Stimulated activated CD8-positive, alpha-beta memory T cell treated with anti-CD3 and anti-CD28 coated beads, Interleukin-4, amount 100 ng/mL, for 24 hours (primary cell): ENCODE measurements at places on chromosomes 16 and 17.

DNA sequence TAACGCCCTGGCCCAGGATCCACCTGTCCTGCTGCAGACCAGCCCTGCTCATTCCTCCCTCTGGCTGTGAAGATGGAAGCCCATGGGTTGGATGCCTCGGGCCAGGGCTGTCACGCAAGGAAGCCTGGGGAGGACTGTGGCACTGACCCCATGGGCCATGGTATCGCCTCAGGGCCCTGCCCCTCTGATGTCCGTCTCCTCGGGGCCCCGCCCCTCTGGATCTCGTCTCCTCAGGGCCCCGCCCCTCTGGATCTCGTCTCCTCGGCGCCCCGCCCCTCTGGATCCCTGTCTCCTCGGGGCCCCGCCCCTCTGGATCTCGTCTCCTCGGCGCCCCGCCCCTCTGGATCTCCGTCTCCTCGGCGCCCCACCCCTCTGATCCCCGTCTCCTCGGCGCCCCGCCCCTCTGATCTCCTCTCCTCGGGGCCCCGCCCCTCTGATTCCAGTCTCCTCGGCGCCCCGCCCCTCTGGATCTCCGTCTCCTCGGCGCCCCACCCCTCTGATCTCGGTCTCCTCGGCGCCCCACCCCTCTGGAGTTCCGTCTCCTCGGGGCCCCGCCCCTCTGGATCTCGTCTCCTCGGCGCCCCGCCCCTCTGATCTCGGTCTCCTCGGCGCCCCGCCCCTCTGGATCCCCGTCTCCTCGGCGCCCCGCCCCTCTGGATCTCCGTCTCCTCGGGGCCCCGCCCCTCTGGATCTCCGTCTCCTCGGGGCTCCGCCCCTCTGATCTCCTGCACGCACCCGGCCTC is 24.0 kb downstream of the METRNL start:
- no peak for DNase-seq

DNA sequence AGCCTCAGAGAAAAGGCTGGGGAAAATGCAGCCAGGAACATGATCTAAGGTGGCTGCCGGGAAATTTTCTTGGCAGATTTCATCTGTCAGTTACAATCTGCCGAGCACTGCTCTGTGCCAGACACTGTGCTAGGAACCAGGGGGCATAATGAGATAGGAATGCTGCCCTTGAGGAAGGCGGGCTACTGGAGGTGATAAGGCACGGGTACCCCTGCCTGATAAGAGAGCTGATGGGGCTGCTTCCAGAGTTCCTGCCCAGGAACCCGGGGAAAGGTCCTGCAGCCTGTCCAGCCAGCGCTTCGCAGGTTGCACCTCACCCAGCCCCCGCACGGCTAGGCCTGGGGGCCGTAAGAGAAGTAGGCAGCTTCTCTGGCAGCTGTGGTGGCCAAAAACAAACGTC is 3.1 kb downstream of the SCNN1G start:
- no peak for DNase-seq

GRCh38 chr17:596763-597644 is 117.6 kb downstream of the VPS53 start:
- DNase-seq: peak; percentile 25

DNA sequence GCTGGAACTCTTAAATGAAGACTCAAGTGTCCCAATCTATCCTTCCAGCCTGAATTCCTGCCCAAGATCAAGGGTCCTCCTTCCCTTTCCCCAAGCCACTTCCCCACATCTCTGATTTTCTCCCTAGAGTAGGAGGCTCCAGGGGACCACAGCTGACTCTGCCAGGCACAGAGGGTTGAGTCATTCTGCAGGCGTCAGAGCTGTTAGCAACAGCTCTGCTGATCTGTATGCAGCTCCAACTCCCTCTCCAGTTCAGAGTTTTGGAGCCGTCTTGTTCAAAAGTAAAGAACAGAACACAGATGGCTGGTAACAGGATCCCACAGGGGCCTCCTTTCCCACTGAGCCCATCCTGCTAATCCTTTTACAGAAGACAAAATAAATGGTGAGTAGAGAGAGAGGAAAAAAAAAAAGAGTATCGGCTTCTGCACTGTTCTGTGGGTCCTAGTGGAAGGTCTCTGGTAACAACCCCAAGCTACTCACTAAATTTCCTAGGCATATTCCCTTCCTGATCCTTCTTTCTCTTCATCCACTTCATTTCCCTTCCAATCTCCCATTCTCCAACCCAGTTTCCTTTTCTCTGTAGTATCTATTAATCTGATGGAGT is 13.4 kb upstream of the TAOK1 start:
- no peak for DNase-seq

DNA sequence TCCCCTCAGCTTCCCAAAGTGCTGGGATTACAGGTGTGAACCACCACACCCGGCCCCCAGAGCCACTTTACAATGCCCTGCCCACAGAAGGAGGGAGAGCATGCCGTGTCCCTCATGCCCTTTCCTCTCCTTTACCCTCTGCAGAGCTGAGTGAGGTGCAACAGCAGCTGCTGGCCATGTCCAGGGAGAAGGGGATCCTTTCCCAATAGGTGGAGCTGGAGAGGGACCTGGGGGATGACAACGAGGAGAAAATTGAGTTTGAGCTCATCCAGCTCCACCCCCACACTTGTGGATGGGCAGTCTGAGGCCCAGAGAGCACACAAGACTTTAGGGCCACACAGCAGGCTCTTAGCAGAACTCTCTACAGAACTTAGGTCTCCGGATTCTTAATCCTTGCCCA is 7.9 kb upstream of the GSDMA start:
- DNase-seq: no peak

DNA sequence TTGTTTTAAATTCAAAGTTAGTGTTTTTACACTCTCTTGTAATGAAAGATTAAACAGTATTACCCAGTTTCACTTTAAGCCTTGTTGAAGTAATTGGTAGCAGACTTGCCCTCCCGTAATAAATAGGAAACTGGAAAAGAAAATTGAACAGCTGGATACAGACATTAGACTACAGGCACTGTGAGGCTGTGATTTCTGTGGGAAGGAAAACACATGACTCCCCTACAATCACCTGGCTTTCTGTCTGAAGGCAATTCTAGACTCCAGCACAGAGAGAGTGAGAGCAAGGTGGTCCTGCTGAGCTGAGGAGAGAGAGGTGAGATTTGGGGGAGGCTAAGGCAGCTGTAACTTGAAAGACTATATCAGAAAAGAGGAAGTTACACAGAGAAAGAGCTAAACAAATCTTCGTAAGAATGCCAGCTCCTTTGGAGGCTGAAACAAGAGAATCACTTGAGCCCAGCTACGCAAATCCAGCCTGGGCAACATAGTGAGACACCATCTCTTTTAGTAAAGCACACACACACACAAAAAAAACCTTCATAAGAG is 57.8 kb upstream of the CDYL2 start:
- no peak for DNase-seq

DNA sequence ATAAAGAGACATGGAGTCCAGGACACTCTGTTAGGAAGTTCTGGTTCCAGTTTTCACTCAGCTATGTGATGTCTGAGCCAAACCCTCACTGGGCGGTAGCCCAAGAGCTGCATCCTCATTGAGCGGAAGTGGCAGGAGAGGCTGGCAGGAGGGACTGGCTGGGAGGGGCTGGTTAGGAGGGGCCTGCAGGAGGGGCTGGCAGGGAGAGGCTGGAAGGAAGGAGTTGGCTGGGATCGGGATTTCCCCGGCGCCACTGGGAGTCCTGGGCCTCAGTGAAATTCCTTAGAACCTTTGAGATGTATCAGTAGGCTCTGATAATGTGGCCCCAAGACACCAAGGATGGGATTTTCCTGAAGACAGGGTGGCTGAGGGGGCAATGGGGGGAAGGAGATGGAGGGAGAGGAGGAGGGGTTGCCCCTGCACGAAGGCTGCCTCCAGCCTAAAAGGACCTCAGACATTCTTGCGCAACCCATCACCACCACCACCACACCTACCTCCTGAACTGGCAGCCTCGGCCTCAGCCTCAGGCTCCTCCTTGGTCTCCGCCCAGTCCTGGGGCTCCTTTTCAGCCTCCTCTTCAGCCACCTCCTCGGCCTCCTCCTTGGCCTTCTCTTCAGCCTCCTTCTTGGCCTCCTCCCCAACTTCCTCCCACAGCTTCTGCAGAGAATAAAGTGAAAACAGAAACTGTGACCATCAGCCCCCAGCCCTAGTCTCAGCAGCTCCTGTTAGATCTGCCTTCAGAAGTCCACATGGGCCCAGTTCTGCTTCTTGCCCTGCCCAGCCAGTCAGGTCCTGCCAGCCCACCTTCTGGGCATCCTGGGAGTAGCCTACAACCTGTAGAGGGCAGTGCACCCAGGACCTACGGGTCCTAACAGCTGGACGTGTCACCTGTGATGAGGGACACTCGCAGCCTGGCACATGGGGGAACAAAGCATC is 31.7 kb downstream of the CNGB1 start:
- no peak for DNase-seq

- no peak for DNase-seq
Measured at GRCh38 chr17:42456223-42457106, 2.2 kb upstream of the ATP6V0A1 start.

- DNase-seq: no peak
Measured at GRCh38 chr17:77819497-77819896, 139.0 kb upstream of the TNRC6C start.

DNA sequence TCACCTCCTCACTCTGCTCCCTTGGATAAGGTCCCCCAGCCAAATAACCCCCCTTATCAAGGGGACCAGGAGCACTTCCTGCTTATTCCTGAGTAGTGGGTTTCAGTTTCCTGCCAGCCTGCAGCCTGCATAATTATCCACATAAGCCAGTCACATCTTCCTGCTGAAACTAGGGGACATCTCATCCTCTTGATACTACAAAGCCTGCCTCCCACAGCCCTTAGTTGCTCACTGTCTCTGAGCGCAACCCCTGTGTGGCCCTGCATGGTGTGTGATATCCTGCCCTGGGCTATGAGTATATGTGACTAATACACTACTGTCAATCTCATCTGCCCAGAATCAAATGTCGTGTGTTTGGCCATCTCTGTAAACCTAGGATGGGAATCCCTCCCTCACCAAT is 8.0 kb upstream of the XYLT2 start:
- no peak for DNase-seq

DNA sequence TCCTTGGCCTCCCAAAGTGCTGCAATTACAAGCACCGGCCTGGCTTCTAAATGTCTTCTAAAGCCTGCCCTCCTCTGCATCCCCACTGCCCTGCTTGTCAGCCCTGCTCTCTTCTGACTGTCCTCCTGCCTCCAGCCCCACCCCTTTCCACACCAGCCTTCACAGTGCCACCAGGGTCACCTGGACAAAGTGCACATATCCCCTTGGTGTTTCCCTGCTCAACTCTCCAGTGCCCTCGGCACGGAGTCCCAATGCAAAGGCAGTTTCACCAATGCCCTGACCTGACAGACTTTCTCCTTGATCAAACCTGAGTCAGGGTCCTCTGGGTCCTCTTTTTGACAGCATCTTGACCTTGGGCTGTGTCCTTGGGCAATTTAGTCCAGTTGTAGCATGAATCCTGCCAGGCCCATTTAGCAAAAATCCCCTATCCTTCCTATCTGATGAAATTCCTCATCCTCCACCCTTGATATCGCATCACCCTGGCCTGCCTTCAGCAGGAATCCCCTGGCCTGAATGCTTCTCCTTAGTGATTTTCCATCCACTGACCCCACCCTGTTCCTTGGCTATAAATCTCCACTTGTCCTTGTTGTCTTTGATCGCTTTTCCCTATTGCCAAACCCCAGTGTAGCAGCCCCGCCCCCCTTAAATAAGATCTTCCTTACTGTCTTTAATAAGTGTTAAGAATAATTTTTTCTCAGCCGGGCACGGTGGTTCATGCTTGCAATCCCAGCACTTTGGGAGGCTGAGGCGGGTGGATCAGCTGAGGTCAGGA is 42.7 kb upstream of the ETV4 start:
- no peak for DNase-seq

DNA sequence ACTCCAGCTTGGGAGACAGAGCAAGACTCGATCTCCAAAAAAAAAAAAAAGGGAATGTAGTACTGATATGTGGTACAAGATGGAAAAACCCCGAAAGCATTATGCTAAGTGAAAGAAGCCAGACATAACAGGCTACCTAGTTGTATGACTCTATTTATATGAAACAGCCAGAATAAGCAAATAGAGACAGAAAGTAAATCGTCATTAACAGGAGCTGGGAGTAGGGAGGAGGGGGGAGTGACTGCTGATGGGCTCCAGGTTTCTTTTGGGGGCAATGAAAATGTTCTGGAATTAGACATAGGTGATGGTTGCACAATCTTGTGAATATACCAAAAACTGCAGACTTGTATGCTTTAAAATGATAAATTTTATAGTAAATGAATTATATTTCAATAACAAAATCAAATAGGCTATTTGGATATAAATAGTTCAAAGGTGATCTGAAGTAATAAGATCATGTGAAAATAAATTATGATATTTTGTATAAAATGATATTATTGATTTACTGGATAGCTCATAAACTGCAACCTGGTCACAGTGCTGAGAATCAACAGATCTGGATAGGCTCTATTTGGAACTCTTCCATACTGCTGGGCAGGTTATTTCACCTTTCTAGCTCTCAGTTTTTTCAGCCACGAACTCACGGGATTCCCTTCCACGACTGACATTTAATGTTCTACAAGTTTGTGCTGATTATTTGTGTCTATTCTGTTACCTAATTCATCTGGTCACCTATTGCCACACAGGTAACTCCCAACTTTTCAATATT is 27.1 kb downstream of the ZNF652 start:
- no peak for DNase-seq

DNA sequence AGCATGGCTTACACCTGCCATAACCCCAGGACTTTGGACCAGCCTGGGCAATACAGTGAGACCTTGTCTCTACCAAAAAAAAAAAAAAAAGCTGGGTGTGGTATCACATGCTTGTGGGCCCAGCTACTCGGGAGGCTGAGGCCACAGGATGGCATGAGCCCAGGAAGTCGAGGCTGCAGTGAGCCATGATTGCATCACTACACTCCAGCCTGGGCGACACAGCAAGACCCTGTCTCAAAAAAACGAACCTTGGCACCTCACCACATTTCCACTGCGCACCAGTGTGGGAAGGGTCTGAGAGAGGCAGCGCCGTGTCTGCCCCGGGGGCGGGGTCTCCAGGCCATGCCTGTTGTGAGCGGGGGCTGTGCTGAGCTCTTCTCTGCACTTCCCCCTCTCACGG is 6.3 kb downstream of the ACSF3 start:
- DNase-seq: no peak

- DNase-seq: no peak
Measured at GRCh38 chr17:74471341-74471740, 4.9 kb downstream of the CD300A start.

DNA sequence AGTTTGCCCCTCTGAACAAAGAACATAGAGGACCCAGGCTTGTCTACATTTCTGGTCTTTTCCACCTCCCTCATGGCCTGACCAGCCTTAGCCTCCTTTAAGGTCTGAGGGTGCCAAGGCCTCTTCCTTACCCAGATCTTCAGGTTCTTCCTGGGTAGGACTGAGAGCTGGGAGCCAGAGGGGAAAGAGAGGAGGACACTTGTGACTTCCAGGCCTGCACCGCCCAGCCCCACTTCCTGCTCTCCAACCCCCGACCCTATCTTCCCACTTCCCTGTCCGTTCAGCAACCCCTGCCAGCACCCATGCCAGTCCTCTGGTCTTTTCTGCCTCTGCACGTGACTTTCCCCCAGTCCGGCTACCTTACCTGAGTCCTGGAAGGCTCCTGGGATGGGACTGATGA is 534 bp downstream of the PRSS36 start:
- no peak for DNase-seq
